ENCODE measurements at places on chromosomes 5 and 9. TPM values are rescaled to one million over a fixed set of nuclear protein-coding genes. Genes with fewer than 3 reads are reported as not detected.

- no peak for DNase-seq
Measured at GRCh38 chr5:126124706-126125345, 298.4 kb upstream of the GRAMD2B start.

GRCh38 chr9:17065062-17065461, 69.8 kb upstream of the CNTLN start:
- DNase-seq, result no peak

GRCh38 chr5:173664154-173664526, 47.7 kb upstream of the BOD1 start:
- no peak for DNase-seq

- DNase-seq, result no peak
Measured at GRCh38 chr5:33241802-33242201, 199.0 kb upstream of the TARS1 start.

GRCh38 chr5:1445689-1446601, 705 bp upstream of the SLC6A3 start:
- DNase-seq, result peak; percentile 8

Gene NPR2
- total RNA-seq, result 16.7 TPM

Gene SPINK4
- total RNA-seq, result not detected

Gene ROR2
- total RNA-seq, result 13.1 TPM

Gene FBP2
- total RNA-seq, result not detected

Gene ZFP2
- 4.2 TPM for total RNA-seq

Gene MEF2C
- total RNA-seq, result 91.4 TPM
